ENCODE measurements at places on chromosomes 6 and 20.

DNA sequence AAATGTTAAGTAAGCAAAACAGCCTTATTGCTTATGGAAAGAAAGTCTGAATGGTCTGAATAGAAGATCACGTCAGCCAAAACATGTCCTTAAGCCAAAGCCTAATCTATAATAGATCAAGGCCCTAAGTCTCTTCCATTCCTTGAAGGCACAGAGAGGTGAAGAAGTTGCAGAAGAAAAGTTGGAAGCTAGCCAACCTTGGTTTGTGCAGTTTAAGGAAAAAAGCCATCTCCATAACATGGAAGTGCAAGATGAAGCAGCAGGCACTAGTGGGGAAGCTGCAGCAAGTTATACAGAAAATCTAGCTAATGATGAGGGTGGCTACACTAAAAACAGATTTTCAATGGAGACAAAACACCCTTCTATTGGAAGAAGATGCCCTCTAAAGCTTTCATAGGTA lies 29.1 kb downstream of the LRRN4 start:
- DNase-seq: no peak

GRCh38 chr6:9233686-9234085 lies 798.3 kb upstream of the SLC35B3 start:
- no peak for DNase-seq

DNA sequence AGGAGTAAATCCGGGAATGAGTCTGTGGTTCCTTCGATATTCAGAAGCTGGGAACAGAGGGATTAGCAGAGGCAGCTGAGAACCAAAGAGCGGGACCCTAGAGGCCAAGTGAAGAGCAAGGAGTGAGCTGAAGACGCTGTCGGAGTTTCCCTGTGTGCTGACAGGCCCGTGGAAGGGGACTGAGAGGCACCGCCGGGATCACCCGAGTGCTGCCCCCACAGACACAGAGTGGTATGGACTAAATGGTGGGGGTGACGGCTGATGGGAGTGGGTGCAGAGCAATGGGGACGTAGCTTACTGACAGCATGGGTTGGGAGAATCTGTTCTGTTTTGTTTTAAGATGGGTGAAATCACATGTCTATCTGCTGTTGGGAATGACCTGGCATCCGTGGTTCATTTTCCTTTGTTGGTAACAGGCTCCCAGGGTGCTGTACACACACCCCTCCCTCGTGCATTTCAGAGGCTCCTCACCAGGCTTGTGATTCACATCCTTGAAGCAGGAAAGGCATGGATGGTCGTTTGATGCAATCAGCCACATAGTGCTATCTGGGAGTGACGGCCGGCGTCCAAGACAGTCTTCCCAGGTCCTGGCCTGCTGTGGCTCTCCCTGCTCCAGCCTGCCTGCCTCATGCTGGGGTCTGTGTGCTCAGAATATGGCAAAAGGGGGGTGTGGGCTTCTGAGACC lies 97.4 kb downstream of the THBS2 start:
- no peak for DNase-seq

GRCh38 chr20:37240337-37241067 lies 21.1 kb downstream of the GHRH start:
- no peak for DNase-seq

GRCh38 chr6:10451828-10452509 lies 37.1 kb upstream of the TFAP2A start:
- no peak for DNase-seq

DNA sequence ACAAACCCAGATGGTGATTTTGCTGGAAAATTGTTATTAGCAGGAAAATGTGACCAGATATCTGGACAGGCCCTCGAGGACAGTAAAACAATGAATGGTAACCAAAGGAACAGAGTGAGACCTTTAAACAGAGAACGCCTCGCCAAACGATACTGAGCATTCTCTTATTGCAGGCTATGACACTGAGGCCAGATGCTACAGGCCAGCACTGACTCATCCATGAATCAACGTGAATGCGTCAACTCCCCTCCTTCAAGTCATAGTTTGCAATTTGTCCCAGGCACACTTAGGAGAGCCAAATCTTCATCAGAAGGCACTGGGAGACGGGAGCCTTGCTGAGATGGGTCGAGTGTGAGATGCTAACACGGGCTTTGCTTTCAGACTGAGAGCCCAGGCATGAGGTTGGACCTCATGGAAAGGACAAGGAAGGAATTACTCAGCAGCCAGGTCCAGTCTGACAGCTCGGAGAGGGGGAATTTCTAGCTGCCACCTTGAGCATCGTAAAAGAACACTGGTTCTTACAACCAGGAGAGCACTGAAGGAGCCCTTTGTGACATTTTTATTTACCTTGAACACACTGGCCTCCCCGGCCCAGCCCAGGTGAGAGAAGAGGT lies 60.7 kb downstream of the BMP7 start:
- no peak for DNase-seq

- DNase-seq: no peak
These were observed 256.6 kb downstream of the RFPL4B start for GRCh38 chr6:112603726-112604125.

DNA sequence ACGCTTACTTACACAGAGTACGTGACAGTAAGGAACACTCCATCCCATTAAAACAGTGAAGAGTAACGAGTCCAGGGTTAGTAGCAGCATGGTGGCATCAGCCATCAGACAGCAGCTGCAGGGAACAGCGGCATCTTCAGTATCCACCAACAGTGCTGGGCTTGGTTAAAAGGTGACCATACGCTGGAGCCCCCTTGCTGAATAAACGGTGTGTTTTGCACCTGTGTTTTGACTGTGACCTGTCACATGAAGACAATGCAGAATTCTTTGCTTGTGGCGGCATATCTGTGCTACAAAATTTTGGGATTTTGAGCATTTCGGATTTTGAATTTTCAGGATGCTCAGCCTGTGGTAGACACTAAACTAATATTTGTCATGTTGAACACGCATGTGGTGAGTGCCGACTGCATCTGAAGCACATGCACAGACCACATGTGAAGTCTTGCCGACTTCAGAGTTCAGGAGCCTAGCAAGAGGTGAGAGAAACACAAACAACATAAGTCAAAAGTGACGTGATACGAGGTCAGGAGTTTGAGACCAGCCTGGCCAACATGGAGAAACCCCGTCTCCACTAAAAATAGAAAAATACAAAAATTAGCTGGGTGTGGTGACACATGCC lies 69.3 kb upstream of the FRMD1 start:
- DNase-seq: no peak

DNA sequence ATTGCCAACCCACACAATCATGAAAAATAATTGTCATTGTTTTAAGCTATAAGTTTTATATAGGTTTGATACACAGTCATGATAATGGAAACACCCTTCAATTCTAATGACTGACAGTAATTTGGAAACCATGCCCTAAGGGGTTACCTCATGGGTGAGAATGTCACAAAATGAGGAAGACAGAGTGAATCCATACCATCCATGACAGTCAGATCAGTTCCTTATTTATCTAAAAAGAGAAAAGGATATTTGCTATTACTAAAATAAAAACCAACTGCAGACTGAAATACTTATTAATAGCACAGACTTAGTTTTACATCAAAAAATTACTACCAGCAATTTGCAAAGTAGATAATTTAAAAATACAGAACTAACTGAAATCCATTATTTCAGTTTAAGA lies 437.8 kb downstream of the UTRN start:
- no peak for DNase-seq

DNA sequence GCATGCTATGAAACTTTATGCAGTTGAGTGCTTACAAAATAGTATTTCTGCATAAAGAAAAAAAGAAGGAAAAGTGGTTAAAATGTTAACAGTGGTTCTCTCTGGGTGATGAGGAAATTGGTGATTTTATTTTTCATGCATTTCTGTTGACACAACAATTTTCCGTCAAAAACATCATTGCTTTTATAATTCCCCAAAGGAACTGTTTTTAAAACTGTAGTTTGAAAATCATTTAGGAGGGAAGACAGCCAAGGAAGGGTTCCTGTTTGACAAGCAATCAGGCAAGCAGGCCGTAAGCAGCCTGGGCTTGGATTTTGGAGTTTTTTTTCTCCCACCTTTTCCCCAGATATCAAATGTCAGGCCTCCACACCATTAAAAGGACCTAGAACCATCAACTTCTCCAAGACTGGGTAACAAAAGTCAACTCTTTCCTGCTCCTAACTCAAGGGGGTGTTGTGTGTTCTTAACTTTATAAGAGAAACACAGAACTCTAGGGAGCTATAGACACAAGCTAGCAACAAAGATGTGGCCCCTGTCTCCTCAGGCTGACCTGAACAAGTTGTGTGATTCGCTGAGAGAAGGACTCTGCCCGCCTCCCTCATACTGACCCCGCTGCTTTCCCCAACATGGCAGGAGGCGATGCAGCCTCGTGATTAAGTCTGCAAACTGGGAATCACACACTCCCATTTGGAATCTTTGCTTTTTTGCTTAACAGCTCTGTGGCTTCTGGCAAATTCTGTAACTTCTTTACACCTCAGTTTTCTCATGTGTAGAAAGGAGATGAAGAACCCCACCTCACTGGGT lies 146.6 kb downstream of the BCAS1 start:
- no peak for DNase-seq

DNA sequence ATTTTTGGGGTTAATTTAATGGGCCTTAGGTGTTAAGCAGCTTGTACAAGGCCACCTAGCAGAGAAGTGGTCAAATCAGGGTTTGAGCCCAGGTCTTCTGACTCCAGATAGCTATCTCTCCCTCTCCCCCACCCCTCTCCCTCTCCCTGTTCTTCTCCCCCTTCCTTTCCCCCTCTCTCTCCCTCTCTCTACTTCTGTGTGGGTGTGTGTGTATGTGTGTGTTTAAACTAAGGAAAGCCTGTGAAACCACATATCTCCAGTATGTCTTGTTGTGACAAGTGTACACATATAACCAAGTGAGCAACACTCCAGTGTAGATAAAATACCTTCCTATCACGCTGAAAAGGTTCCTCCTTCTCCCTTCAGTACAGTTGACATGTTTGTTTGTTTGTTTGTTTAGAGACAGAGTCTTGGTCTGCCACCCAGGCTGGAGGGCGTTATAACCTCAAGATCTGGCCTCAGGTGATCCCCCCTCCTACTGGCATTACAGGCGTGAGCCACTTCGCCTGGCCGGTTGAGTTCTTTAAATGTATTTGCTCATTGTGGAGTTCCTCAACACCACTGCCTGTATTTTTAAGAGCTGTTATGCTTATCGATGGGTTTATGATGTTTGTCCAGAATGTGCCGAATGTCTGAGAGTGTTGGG lies 140.4 kb downstream of the JARID2 start:
- no peak for DNase-seq

DNA sequence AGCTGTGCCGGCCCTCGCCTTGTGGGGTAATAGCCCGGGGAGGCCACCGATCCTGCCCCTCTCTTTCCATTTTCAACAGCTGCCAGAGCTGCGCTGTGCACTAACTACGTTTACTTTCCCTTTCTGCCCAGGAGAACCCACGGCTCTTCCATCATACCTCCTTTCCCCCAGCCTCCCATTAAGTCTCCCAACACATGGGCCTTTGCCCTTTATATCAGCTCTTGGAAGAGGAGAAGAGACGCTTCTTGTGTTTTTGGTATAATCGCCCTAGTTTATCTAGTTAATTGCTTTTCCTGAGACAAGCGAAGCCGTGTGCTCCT lies 637 bp downstream of the UBR2 start:
- DNase-seq: no peak

GRCh38 chr6:45447716-45448115 lies 70.0 kb upstream of the SUPT3H start:
- no peak for DNase-seq

DNA sequence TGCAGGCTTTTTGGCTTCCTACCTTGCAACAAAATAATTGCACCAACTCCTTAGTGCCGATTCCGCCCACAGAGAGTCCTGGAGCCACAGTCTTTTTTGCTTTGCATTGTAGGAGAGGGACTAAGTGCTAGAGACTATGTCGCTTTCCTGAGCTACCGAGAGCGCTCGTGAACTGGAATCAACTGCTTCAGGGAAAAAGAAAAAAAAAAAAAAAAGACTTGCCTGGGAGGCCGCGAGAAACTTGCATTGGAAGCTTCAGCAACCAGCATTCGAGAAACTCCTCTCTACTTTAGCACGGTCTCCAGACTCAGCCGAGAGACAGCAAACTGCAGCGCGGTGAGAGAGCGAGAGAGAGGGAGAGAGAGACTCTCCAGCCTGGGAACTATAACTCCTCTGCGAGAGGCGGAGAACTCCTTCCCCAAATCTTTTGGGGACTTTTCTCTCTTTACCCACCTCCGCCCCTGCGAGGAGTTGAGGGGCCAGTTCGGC lies 420 bp downstream of the SOX4 start:
- peak; percentile 24 for DNase-seq

GRCh38 chr6:118705544-118706491 lies 54.4 kb upstream of the CEP85L start:
- peak; percentile 28 for DNase-seq

GRCh38 chr6:56032715-56033260 lies 157.4 kb upstream of the BMP5 start:
- no peak for DNase-seq

GRCh38 chr6:49526598-49526997 lies 23.9 kb upstream of the C6orf141 start:
- no peak for DNase-seq

DNA sequence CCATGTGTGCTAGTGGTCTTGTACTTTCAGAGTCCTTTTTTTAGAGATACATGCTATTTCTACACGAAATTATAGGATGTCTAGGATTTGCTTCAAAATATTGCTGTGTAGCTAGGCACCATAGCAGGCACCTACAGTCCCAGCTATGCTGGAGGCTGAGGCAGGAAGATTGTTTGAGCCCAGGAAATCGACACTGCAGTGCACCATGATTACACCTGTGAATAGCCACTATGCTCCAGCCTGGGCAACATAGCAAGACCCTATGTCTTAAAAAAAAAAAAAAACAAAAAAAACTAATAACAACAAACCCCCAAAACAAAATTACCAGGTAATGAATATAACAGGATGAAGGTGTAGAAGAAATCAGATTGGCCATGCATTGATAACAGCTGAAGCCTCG lies 121.7 kb downstream of the NFATC2 start:
- no peak for DNase-seq

- no peak for DNase-seq
These were observed 717.8 kb downstream of the EPM2A start for GRCh38 chr6:145017516-145017915.

DNA sequence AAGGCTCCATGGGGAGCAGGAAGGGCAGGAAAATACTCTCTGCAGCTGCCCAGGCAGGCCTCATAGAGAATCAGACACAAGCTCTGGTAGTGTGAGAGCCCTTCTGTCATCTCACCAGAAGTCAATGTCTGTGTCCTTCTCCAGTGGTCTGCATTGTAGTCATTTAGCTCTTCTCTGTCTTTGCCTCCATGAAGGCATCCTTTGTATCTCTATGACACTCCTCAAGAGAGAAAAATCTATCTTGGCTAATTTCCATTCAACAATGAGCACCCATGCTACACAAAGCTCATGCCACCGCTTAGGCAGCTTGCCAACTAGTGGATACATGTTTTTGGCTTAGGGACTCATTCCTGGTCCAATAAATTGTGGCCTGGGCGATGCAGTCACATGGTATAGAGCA lies 92.1 kb downstream of the RNF217 start:
- DNase-seq: no peak

DNA sequence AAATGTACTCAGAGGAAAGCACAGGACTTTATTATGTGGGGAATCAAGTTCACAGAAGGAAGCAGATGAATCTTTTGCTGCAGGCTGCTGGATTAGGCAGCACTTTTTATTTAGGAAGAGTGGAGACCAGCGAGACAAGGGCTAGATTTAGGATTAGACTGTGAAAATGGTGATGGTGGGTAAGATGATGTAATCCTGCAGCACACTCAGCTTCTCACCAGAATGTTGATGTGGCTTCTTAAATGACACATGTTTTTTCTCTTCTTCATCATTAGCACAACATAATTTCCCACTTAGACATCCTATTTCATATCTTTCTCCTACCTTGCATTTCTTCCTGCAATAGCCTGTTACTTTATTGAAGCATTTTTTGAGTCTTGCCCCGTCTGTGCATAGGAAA lies 1.8 kb downstream of the DEFB128 start:
- DNase-seq: no peak

GRCh38 chr6:5103250-5103649 lies 18.1 kb downstream of the PPP1R3G start:
- no peak for DNase-seq

Measured in activated naive CD4-positive, alpha-beta T cell treated with anti-CD3 and anti-CD28 coated beads, Interleukin-2, amount 10 ng/mL, durations not matched to agents 7 days and 5 days (primary cell).